Activated CD4-positive, alpha-beta T cell treated with anti-CD3 and anti-CD28 coated beads, Interleukin-2, amount 50 U/mL, for 16 hours (primary cell): ENCODE measurements at places on chromosomes 6 and 20.

- DNase-seq, result peak; percentile 91
Observed at GRCh38 chr6:26304797-26305640, 60.0 kb upstream of the BTN3A2 start.

DNA sequence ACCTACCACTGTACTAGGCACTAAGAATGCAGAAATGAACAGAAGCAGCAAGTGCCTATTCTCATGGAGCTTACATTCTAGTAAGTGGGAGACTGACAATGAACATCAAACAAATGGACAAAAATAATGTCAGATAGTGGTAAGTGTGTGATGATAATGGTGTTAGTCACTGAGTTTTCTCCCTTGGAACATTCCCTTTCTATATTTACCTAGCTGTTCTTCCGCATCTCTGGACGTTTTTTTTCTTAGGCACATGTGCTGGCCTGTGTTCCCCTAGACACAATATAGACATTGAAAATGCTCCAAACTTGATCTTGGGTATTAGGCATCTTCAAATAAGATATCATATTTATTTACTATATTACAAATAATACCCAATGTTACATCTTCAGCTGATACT is 218.1 kb upstream of the GJE1 start:
- no peak for DNase-seq

DNA sequence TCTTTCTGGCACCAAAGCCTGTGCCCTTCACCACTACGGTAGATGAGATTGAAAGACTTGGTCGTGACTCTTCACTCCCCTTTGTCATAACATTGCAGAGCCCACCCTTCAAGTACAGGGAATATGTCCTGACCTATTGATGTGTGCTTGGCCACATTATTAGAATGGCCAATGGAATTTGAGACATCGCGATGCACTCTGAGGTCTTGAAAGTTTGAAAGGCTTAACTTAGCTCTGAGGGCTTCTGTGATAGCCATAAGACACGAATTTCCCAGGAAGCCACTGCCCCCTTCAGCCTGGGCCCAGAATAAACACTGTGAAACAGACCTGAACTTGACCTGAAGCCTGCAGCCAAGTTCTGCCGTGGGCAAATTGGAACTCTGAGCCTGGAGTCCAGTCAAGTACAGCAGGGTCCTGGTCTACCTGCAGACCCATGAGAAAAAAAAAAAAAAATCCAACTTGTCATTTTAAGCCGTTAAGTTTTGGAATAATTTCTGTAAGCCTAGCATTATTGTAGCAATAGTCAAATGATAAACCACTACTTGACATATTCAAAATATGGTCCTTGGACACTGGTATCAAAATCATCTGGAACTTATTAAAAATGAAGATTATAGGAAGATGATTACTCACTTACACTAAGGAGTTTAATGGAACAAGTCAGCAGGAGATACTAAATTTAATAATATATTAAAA is 36.9 kb upstream of the TRAF3IP2 start:
- DNase-seq, result peak; percentile 40

- DNase-seq, result peak; percentile 33
Observed at GRCh38 chr20:3158968-3159431, 665 bp downstream of the FASTKD5 start.

DNA sequence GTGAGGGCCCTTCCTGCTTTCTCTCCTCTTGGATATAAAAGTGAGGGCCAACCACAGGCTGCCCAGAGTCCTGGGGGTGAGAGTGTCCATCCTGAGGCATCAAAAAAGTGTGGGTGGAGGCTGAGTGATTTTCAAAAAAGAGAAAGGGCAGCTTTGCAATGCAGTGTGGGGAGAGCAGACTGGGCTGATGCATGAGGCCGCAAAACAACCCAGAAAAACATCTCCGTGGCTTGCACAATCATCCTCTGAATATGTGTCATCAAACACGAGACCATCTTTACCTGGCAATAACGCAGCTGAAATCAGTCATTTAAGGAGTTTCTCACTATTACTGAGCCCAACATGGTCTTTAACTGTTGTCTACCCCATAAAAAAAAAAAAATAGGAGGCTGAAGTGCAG is 191.2 kb upstream of the SOX4 start:
- peak; percentile 92 for DNase-seq
